ENCODE measurements at places on chromosomes 1 and 21.

- no peak for DNase-seq
Measured at GRCh38 chr1:222466150-222466865, 81.6 kb downstream of the HHIPL2 start.

DNA sequence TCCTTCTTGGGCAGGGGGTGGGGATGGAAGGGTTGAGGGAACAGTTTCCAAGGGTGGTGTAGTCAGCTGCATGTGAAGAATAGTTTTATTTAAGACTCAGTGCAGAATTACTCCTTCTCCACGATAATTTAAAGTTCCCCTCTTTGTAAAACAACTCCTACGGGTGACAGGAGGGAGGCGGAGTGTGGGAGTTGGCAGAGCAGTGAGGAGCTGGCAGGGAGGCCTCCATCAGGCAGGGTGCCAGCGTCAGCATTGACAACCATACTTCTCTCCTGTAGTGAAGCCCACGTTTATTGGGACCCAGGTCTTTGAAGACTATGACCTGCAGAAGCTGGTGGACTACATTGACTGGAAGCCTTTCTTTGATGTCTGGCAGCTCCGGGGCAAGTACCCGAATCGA is 93.8 kb downstream of the MTR start:
- DNase-seq, result no peak

DNA sequence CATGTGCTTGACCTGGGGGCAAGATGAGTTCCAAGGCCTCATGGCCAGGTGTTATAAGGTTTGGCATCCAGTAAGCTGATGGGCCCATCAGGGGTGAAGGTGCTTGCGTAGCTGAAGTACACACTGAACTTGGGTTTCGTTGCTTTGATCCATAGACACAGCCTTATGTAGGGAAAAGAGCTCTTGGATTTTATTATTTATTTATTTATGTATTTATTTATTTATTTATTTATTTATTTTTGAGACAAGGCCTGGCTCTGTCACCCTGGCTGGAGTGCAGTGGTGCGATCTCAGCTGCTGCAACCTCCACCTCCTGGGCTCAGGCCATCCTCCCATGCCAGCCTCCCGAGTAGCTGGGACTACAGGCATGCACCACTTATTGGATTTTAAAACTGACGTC is 63.2 kb downstream of the FOXD2 start:
- DNase-seq, result no peak

DNA sequence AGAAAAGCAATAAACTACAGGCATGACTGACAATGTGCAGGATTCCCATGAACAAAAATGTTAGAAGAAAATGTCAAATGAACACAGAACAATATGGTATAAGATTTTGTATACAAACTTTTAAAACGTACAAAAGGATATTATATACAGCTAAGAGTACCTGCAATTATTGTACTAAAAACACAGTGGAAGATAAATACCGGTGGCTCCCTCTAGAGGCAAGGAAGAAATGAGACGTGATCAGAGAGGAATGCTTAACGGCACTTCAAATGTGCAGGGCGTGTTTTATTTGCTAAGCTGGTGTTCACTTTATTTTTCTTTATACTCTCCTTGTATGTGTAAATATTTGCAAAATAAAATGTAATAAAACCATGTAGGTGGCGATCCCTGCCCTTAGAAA is 191.8 kb upstream of the SAMSN1 start:
- DNase-seq, result no peak

Data from stimulated activated CD8-positive, alpha-beta memory T cell treated with anti-CD3 and anti-CD28 coated beads, Interleukin-12 subunit alpha, Interleukin-12 subunit beta, amount 100 ng/mL, for 4 hours (primary cell).